ENCODE measurements at places on chromosomes 2 and 18.

DNA sequence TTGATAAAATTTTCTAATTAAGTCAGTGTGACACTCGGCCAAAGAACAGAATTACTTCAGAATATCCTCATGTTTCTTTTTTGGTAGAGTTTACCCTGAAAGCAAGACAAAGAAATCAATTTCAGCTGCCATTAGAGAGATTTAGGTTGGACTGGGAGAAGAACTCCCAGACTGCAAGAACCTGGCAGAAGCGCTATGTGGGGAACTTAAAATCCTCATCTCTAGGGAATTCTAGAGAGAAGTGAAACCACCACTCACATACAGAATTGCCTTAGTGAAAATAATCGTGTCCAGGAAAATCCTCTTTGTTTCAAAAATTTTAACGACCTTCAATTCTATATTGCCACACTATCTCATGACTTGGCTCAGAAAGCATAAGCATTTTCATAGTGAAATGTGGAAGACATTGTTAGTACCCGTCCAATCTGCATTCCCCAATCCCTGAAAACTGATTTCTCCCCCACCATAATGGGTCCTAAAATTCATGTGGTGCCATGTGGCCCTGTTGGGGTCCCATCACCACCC, 297.3 kb upstream of the MEIS1 start:
- no peak for DNase-seq

DNA sequence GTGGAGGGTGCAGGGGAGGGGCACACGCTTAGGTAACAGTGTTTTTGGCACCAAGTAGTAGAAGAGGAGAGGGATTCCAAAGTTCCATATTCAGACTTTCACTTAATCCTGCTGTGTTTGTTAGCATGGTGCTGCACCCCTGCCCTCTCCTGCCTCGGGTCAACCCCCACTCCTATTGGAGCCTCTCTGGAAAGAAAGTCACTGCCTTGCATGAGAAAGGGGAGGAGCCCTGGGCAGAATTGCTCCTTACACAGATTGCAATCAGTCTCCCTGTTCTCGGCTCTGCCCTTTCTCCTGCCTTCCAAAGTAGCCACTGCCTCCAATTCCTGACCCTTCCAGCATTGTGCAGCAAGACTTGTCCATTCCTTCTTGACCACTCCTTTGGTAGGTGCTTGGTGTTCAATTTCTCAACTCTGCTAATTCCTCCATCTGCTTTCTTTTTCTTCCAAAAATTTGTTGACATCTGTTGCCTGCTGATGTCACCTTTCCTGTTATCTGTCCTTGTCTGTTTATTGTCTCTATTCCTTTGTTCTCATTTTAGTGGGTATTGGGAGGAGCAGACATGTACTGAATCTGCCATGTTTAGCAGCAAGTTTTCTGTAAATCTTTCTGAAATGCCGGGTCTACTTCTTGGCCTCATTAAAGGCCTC, 225.4 kb downstream of the LOXHD1 start:
- DNase-seq = no peak

- DNase-seq = no peak
Observed at GRCh38 chr2:1501991-1502390, 88.7 kb downstream of the TPO start.

- no peak for DNase-seq
Observed at GRCh38 chr2:190646780-190647522, 1.9 kb upstream of the NAB1 start.

Data from activated CD8-positive, alpha-beta memory T cell treated with anti-CD3 and anti-CD28 coated beads for 1 hour (primary cell).